Stimulated activated CD4-positive, alpha-beta T cell treated with anti-CD3 and anti-CD28 coated beads, Interleukin-1b, Interleukin-23, amount 100 ng/mL, for 4 hours (primary cell): ENCODE measurements at places on chromosomes 5 and 9.

GRCh38 chr5:127536687-127537086 lies 19.2 kb downstream of the PRRC1 start:
- no peak for DNase-seq

GRCh38 chr5:171271798-171272197 lies 37.2 kb upstream of the TLX3 start:
- DNase-seq = no peak

GRCh38 chr9:94746541-94747370 lies 20.3 kb downstream of the AOPEP start:
- no peak for DNase-seq

GRCh38 chr9:97985058-97985861 lies 2.1 kb downstream of the ANP32B start:
- DNase-seq = no peak

DNA sequence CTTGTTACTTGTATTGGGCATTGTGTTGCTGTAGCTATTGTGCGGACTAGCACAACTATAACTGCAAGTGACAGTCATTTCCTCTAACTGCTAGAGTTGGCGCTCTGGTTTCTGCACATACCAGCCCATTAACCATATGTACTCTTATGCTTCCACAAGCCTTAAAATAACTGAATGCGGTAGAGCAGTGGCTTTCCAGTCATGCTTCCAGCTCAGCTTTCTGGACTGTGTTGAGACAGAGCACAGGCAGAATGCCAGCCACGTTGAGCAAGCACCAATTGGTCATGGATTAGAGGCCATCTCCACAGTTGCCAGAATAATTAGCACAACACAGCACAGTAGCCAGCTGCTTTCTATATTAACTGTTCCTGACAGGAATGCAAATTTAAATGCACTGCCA lies 12.2 kb downstream of the INVS start:
- DNase-seq = no peak

GRCh38 chr9:123414204-123414603 lies 58.2 kb downstream of the CRB2 start:
- no peak for DNase-seq

- DNase-seq = no peak
Observed at GRCh38 chr5:78624011-78624541, 24.5 kb downstream of the LHFPL2 start.

DNA sequence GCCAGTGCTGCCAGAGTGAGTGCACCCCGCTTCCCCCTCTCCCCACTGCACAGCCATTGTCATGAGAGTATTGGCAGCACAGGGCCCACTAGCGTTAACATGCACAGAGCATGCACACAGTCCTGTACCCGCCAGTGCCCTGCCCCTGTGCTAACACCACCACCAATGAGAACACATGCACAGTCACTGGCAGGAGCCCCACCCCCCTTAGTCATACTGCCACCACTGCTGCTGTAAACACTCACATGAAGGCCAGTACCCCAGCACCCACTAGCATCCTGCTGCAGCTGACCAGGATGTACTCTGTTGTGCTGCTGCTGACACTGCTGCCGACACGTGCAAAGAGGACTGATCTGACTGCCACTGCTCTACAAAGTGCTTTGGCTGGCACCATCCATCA lies 19.5 kb upstream of the RANBP6 start:
- no peak for DNase-seq

- no peak for DNase-seq
Observed at GRCh38 chr5:136028782-136029742, at the start of gene TGFBI. TGFBI (plus strand) TSS chr5:136028988; CDS start chr5:136029056, 68 bp downstream.

GRCh38 chr5:170791325-170791954 lies 7.9 kb downstream of the GABRP start:
- no peak for DNase-seq

- no peak for DNase-seq
Observed at GRCh38 chr9:94706922-94707321, 19.6 kb upstream of the AOPEP start.

GRCh38 chr5:3252235-3252634 lies 343.4 kb upstream of the IRX1 start:
- DNase-seq = no peak

GRCh38 chr9:1373445-1373844 lies 323.3 kb downstream of the DMRT2 start:
- DNase-seq = no peak

DNA sequence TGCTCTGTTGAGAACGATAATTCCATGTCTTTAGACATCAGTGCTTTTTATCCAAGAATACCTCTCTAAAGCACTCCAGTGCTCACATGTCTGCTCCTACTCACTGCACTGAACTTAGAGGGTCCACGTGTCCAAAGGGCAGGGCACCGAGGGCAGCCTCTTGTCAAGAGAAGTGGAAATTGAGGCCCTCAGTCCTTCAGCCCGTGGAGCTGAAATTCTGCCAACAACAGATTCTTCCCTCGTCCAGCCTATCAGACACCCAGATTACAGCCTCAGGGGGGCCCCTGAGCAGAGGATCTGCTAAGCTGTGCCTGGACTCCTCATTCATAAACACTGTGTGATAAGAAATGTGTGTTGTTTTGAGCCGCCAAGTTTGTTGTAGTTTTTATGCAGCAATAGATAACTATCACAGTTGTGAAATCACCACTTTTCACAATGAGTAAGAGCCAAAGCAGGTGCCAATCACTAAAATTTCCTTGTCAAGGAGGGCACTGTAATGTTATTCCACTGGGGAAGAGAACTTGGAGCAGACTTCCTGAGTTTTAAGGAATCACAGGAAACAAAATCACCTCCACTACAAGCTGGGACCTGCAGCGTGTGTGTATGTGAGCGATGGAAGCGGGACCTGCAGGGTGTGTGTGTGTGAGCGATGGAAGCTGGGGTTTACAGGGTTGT lies 58.8 kb upstream of the IGFBPL1 start:
- no peak for DNase-seq

GRCh38 chr5:120771202-120771601 lies 307.1 kb downstream of the PRR16 start:
- no peak for DNase-seq

DNA sequence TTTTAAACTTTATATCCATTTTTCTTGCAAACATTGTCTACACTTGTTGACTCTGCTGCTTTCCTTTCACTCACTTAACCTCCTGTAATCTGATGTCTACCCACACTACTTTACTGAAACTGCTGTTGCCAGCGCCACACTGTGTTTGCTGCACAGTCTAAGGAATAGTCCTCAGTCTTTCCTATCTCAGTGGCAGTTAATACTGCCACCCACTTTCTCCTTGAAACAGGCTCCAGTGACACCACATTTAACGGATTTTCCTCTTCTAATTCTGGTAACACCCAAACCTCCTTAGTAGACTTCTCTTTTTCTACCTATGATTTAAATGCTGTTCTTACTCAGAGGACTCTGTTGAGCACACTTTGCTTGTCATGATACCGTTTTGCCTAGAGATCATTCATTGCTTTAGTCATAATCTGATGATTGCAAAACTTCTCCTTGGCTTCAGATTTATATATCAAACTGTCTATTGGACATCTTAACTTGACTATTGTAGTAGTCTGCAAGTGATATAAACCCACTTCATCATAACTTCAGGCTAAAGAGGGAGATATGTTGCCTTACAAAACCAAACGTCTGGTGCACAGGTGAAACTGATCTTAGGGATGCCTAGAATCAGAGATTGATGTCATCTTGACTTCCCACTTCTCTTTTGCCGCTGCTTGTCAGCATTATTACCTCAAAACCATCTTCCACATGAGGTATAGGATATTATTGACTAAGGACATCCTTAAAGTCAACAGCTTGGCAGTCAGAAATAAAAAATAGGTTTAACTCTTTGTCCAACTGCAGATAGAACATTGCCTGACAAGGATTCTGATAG lies 94.1 kb downstream of the CDC42SE2 start:
- DNase-seq = no peak

- no peak for DNase-seq
Observed at GRCh38 chr5:144460600-144460999, 289.9 kb downstream of the KCTD16 start.

GRCh38 chr9:133543772-133544467 lies 9.4 kb downstream of the ADAMTSL2 start:
- no peak for DNase-seq

DNA sequence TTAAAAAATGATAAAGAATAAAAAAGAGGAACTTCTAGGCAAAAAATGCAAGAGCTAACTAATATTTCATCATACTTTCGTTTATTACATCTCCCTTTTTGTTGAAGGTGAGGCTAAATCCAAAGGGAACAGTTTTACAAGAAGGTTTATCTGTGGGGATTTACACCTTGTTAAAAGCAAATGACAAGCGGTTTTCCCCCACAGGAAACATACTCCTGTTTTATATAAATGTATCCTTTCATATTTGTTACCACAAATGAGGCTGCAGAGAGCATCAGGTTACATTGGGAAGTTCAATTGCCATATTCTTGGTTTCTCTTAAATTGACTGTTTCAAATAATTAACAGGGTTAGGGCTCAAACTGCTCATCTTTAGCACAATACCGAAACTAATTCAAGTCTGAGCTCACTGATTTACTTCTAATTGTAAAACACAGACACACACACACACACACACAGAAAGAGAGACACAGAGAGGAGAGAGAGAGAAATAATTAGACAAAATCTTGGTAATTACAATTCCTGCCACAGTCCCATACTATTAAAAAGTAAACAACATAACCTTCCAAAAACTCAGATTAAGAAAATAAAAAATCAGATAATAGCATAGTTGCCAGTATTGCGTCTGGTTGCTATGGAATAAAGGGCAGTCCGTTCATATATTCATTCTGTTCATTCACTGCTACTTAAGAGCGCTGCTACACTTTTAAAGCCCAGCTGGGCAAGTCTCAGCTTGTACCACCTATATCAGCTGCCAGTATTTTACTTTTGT lies 17.1 kb downstream of the RFX3 start:
- no peak for DNase-seq

GRCh38 chr9:19176856-19177255 lies 49.6 kb upstream of the PLIN2 start:
- DNase-seq = no peak

DNA sequence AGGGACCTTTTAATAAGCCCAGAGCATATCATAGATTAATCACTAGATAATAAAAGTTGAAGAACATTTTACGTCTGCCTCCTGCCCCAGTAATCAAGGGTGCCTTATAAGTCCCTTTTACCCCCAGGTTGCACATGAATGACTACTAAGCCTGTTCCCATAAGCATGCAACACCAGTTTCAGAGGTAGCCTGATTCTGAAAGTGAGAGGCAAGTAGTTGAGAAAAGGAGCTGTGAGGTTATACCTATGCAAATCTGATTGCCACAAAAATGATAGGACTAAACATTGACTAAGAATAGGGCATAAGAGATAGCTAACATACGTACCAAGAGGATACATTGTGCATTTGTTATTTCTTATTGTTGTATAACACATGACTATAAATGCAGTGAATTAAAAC lies 681.9 kb downstream of the ISL1 start:
- no peak for DNase-seq

- DNase-seq = no peak
Observed at GRCh38 chr5:127053049-127053448, 20.3 kb downstream of the C5orf63 start.

DNA sequence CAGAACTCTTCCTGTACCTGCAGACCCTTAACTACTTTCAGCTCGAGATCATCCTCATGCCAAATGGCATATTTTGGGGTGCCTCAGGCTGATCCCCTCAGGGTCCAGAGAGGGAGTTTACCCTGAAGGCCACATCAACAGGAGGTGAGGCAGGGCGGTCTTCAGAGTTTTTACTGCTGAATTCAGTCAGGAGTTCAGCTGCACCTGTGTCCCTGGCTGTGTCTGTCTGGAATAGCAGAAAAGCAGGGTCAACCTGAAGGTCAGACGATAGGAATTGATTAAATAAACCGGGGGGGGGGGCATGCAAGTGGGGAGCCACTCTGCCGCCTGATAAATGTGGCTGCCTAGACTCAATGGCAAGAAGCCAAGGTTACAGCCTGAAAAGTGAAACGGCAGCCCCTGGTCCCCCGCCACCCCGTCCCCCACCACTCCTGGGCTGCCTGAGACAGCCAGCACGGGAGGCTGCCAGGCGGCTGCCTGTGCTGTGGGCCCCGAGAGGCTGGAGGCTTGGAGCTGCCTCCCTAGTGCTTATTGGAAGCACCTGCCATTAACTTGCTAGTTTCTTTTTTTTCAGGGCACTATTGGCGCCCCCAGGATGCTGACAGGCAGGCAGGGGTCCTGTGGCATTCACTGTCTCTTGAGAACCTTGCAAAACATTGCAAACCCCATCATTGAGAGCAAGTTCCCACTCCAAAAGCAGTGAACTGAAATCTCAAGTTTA lies 182.7 kb upstream of the PPP1R26 start:
- no peak for DNase-seq

GRCh38 chr5:78627175-78627574 lies 21.4 kb downstream of the LHFPL2 start:
- no peak for DNase-seq

DNA sequence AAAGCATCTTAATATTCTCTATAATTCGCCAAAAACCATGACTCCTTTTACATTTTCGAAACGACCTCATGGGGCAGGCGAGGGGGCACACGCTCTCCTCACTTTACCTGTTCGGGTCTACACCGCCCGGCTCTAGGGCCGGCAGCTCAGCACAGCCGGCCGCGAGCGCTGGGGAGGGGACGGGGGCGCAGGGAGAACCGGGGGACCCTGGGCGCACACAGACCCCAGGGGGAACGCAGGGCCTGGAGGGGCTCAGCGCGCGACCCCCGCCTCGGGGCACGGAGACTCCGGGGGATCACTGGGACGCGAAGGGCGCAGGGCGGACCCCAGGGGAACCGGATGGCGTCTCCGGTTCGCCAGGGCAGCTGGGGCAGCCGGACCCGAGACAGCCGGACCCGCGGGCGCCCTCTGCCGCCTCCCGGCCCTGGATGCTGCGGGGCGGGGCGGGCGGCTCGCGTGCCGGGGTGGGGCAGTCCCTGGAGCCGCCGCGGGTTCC lies at the start of gene AHRR:
AHRR (plus strand) TSS at position 485 of the 496 bp plus-strand sequence. CDS start 22,189 bp downstream, outside the sequence.
- DNase-seq = no peak

- DNase-seq = no peak
Observed at GRCh38 chr5:16975950-16976624, 40.0 kb upstream of the MYO10 start.

DNA sequence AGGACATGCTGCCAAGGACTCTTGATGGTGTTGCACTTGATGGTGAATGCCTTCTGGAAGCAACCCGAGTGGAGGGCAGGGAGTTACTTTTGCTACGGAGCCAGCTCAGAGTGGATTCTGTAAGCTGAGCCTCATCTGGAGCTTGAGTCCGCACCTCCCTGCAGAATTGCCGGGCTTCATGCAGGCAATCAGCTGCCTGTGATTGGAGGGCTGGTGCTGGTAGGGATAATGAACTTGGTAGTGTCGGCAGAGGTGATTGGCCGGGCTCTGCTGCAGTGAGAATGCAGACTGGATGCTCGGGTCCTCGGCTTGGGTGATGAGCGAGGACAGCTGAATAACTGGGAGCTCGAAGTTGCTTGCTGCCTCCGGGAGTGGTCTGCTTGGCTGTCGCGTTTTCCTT lies 23.1 kb downstream of the SLC25A25 start:
- DNase-seq = no peak

DNA sequence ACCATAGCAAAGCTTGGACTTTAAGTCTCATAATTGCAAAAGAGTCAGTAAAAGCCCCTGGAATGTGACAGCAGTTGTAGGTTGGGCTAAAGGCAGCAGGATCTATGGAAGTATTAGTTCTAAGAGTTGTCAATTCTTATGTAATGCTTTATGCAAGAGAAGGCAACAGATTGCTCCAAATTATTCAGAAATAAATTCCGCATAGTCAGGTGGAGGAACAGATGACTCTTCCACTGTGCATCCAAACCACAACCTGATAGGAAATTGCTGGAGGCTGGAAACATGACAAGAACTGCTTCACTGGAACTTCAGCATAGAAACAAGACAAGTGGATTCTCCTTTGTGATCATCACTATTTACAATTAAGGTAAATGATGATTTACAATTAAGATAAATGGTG lies 101.0 kb downstream of the STARD4 start:
- no peak for DNase-seq

- DNase-seq = no peak
Observed at GRCh38 chr9:114486205-114486963, 18.9 kb downstream of the WHRN start.
